Right renal cortex interstitium (tissue), 3 donors: ENCODE measurements at places on chromosomes 5 and 9. TPM values are rescaled to one million over a fixed set of nuclear protein-coding genes. Genes with fewer than 3 reads are reported as not detected.

- DNase-seq, result no peak
Observed at GRCh38 chr9:135242049-135242396, 154.6 kb downstream of the OLFM1 start.

GRCh38 chr9:113531919-113532808 lies 68.6 kb downstream of the RGS3 start:
- DNase-seq, result no peak

GRCh38 chr9:13082796-13083195 lies 196.7 kb downstream of the MPDZ start:
- no peak for DNase-seq

IGIP gene
- polyA plus RNA-seq, result 7.2 TPM

DNA sequence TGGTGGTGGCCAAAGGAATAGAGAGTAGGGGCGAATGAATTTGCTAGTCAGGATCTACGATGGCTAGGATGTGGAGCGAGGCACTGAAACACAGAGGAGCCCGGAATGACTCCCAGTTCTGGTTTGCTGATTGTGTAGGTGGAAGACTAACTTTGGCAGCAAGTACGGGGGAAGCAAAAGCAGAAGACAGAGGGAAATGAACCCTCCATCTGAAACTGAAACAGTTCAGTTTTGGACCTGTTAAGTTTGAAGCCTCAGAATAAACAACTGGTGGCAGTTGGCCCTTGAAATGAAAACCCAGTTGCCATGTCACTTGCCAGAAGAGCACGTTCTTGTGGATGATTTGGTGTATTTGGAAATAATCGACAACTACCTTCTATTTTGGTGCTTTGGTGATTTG lies 15.4 kb upstream of the SMIM15 start:
- no peak for DNase-seq

GRCh38 chr9:130073373-130073772 lies 19.7 kb downstream of the GPR107 start:
- DNase-seq, result no peak

ANKRD20A1 gene
- 3.9 TPM for polyA plus RNA-seq

DNA sequence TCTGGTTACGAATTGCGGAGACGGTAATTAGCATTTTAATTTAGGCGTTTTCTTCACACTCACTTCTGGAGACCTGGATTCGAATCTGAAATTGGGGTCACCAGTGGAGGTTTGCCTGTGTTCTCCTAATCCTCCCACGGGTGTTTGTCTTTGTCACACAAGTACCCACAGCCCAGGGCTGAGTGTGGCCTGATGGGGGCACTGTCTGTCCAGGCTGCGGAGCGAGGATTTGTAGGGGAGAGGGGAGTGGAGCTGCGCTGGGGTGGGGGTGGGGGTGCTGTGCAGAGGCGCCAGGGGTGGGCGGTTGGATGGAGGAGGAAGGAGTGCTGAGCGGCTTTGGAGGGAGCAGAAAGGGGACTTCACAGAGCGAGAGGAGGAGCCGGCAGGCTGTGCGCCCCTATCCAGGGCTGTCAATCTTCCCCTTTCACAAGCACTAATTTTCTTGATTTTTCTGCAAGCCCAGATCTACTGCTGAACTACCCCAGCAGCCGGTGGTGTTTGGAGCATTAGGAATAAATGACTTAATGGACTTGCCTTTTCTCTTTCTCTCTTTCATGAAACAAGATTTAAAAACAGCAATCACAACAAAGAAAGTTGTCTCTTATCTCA lies 53.1 kb downstream of the TSPAN17 start:
- DNase-seq, result no peak

- DNase-seq, result no peak
Observed at GRCh38 chr9:12921621-12922020, 146.8 kb downstream of the LURAP1L start.

TMEM174 gene
- 15.6 TPM for polyA plus RNA-seq

GRCh38 chr9:132016456-132016855 lies 63.2 kb downstream of the MED27 start:
- no peak for DNase-seq

DNA sequence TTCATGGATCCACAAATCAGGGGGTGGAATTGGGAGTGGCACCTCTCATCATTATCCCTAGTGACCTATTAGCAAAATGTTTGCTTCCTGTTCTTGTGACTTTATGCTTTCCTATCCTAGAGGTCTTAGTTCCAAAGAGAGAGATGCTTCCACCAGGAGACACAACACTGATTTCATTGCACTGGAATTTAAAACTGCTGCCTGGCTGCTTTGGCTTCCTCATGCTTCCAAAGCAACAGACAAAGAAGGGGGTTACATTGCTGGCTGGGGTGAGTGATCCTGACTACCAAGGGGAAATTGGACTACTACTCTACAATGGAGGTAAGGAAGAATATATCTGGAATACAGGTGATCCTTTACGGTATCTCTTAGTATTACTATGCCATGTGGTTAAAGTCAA lies 69.2 kb upstream of the SH3GL2 start:
- DNase-seq, result no peak

DNA sequence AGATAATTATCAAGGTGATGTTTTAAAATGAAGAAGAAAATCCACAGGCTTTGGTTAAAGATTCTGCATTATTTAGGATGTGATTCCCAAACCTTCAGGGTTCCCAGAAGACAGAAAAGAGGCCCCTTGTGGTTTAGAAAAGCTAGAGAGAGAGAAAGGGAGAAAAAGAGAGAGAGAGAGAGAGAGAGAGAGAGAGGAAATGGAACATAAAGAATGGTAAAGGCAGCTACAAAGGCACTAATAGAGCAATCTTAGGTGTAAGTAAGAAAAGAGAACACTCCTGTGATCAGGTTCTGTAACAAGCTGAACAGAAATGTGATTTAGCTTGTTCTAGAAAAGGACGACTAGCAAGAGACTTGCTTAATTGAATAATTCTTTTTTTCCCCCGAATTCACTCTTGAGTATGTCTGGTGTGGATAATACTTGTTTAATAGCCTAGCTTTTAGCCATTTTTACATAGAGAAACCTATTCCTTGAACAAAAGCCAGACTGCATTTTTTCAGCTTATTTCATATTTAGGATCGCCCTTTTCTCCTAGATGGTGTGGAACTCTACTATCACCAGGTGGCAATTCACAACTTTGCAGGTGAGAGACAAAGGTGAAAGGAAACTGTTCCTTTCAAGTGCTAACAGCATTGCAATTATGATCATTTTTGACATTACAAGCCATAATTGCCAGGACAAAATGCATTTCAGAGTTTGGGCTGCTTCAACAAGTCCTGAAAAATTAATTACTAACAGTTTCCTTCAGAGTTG lies 57.6 kb upstream of the SH3GL2 start:
- no peak for DNase-seq

- no peak for DNase-seq
Observed at GRCh38 chr9:3237121-3237520, 288.7 kb downstream of the RFX3 start.

- DNase-seq, result no peak
Observed at GRCh38 chr5:138353560-138354080, 1.1 kb downstream of the KDM3B start.

CTXN3 gene
- not detected for polyA plus RNA-seq

KIAA0825 gene
- 4.3 TPM for polyA plus RNA-seq

- DNase-seq, result no peak
Observed at GRCh38 chr5:55847837-55848236, 3.3 kb upstream of the IL31RA start.

DNA sequence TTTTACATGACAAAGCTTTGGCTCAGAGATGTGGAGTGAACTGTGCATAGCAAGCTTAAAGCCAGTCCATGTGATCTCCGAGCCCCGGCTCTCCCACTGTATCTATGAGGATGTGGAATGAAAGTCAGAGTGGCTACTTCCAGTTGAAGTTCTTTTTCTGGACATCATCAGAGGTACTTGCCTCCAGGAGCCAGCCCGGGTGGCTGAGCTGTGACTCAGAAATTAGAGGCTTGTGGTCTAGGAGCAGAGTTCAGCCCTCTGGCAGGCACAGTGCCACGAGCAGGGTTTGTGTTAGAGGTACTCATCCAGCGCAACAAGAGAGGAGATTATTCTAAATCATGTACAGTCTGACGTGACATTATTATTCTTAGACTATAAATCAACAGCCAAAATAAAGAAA lies 322.5 kb downstream of the CDK5RAP2 start:
- DNase-seq, result no peak

GRCh38 chr9:14415947-14416346 lies 102.0 kb upstream of the NFIB start:
- no peak for DNase-seq

GRCh38 chr5:105739732-105740131 lies 1931.0 kb downstream of the EFNA5 start:
- DNase-seq, result no peak

GRCh38 chr5:90562341-90562740 lies 3.7 kb downstream of the ADGRV1 start:
- DNase-seq, result no peak

DNA sequence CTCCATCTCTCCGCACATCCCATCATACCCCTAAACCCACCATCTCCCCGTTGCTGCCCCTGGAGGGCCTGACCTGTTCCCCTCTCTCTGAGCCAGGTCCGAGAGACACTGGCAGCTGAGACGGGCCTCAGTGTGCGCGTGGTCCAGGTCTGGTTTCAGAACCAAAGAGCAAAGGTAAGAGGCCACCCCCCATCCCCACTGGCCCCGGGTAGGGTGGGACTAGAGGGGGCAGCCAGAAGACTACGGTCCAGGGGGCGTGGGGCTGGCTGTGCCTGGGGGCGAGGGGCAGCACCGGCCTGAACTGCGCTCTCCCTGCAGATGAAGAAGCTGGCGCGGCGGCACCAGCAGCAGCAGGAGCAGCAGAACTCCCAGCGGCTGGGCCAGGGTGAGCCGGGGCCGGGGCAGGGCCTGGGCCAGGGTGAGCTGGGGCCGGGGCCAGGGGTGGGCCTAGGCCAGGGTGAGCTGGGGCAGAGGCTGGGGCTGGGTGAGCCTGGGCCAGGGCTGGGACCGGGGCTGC lies 79.8 kb downstream of the LMX1B start:
- DNase-seq, result no peak

NMUR2 gene
- 0.13 TPM for polyA plus RNA-seq

DNA sequence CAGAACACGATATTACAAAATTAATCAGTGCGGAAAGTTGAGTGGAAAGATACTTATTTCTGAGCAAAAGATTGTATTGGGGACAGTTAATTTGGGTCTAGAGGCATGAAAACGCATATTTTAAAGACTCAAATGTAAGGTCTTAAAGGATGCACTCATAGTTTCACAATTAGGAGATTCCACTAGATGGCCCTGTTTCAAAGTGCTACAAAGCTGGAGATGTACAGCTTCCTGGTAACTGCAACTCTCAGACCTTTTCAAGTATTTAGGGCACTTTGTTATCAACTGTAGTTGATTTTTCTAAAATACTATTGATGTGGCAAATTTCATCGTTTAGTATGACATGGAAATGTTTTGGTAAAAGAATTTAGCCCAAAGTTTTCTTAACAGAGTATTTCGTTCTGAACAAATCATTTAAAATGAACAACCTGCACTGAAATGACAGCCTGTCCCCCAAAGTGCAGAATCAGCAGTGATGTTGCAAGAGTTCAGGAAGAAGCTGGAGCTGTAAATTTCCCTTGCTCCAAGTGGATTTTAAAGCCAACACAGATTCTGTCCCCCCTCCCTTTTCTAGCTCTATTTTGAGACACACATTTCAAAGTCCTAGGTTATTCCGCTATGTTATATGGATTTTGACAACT lies 16.2 kb upstream of the NDUFB6 start:
- no peak for DNase-seq

GRCh38 chr5:42826757-42827515 lies 15.2 kb upstream of the SELENOP start:
- no peak for DNase-seq

DNA sequence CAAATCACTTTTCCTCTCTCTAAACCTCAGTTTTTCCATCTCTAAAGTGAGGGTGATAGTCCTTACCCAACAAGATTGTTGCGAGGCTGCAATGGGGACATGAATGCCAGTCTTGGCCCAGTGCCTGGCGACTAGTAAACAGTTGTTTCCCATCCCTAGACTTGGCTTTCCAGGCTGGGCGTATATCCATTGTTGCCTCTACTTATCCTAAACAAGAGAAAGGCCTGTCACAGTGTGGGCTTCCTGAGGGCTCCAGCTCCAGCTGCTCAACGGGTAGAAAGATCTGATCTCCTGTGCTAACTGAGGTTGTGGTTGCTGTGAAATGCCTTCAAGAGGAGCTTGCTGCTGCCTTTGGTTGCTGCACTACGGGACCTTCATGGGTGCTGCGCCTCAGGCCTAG lies 142.0 kb downstream of the NSG2 start:
- no peak for DNase-seq

KIF4B gene
- 0.21 TPM for polyA plus RNA-seq

DOCK8 gene
- 15.6 TPM for polyA plus RNA-seq

OR1J4 gene
- polyA plus RNA-seq, result not detected

DNA sequence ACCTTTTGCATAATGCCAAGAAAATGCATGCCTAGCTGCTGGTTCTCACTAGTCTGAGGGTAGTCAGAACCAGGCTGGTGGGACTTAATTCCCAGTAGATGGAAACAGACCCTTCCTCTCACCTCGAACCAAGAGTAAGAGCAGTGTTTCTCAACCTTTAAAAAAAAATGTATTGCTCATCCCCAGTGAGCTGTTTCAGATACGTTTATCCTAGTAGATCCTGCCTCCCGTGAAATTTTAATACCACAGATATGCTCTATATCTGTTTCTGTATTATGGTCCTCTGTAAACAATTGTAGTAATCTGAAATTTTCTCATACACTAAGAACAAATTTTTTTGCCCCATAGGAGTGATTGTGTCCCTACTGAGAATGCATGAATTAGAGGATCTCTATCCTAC lies 86.2 kb downstream of the TEK start:
- no peak for DNase-seq

KDM4C gene
- polyA plus RNA-seq, result 17.5 TPM

DNA sequence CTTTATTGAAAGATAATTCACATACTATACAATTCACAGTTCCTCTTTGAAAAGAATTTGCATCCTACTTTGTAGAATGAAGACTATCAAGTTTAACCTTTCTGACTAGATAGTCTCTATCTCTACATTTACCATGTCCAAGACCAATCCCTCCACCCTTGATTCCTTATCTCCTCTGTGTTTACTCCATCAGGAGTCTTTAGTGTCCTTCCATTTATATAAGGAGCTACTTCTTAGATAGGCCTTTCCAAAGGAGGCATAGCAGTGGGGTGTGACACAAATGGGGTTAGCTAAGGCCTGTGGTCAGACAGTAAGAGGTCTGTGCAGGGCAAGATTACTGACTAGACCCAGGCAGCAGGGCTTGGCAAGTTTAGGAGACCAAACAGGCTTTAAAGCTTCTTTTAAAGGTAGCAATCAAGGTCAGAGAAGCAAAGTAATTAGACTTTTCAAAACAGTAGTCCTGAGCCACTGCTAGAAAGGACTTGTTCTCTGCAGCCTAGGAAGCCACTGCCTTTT lies 11.1 kb upstream of the DMXL1 start:
- DNase-seq, result no peak
